ENCODE measurements at places on chromosomes 6 and 20.
A peak's percentile ranks its signal among the peaks of the same experiment; 100 is the strongest.

DNA sequence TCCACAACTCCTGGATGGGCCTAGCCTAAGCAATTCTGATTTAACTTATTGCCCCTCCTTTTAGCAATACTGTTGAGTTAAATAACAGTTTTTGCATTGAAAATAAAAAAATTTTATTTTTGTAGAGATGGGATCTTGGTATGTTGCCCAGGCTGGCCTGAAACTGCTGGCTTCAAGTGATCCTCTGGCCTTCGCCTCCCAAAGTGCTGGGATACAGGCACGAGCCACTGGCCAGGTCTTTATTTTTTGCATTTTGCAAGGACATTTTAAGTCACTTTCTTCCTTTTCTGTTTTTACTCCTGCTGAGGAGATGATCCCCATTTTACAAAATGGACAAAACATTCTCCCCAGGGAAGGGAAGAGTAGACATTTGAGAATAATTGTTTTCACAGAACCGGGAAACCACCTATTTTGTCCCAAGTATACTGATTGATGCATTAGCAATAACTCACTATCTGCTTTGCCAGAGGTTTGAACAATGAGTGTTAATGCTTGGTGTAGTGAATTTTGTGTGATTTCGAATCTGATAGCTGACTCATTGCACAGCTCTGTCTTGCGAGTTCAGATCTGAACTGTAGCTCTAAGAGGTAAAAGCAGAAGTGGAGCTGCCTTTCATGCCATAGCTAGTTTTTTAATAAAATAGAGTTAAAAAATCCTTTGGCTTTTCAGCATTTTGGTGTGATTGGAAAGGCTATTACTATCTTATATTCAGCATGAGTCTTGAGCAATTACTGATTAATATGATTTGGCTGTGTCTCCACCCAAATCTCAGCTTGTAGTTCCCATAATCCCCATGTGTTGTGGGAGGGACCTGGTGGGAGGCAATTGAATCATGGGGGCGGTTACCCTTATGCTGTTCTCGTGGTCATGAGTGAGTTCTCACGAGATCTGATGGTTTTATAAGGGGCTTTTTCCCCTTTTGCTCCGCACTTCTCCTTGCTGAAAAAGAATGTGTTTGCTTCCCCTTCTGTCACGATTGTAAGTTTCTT lies 20.9 kb downstream of the IGF2R start:
- DNase-seq, result no peak

DNA sequence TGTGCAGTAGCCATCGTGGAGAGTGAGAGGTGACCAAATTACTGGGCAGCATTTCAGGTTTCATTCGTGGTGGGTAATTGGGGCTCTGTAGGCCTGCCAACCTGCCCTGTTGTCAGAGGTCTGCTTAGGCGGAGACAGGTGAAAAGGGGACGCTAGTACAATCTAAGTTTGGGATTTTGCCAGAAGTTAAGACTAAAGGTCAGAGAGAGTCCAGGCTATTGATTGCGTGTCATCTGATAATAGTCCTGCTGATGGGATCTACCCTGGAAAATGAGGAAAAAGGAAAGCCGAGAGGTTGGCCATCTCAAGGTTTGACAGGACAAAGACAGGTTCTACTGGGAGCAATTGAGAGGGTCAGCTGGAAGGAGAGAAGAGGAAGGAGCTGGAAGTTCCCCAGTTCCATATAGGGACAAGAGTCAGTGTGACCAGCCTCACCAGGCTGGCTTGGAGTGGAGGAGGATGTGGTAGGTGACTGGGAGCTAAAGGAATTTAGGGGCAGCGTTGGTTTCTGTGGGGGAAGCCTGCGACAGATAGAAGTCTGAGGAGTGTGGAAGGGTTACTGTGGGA lies 10.9 kb downstream of the ARFGEF2 start:
- DNase-seq, result no peak

DNA sequence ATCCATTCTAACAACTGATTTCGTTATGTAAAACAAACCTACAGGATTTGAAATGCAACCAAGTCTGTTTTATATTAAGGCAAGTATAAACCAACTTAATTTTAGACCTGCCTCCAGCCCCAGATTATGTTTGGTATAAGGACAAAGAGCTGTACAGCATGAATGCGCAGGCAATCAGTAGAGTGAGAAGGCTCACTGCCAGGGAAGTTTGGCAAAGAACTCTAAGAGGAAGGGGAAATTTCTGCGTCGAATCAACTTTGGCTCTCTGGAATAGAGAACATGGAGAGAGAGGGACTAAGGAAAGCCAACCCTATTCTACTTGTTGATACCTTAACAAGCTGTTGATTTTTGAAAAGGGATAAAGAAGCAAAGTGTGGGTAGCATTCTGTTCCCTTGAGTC lies 96.9 kb upstream of the FOXO3 start:
- DNase-seq, result peak; percentile 86

DNA sequence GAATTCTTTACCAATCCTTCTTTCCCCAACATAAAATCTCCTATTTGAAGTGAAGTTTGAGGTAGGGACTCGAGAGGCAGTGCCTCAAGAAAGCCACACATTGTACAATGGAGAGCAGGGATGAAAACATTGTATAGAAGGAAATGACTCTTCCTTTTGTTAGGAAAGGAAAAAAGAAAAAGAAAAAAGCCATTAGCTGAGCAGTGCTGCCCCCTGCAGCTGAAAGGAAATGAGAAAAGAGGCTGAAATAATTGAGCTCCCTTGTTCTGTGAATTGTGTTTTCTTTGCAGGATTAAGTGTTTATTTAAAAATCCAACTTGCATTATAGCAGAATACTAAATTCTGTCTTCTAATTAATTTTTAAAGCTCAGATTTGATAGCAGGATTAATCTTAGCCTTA lies 162.9 kb upstream of the SASH1 start:
- DNase-seq, result no peak

- no peak for DNase-seq
These were observed 260.6 kb downstream of the PRL start for GRCh38 chr6:22036275-22036674.

GRCh38 chr6:52009466-52010140 lies 77.8 kb downstream of the PKHD1 start:
- DNase-seq, result no peak

DNA sequence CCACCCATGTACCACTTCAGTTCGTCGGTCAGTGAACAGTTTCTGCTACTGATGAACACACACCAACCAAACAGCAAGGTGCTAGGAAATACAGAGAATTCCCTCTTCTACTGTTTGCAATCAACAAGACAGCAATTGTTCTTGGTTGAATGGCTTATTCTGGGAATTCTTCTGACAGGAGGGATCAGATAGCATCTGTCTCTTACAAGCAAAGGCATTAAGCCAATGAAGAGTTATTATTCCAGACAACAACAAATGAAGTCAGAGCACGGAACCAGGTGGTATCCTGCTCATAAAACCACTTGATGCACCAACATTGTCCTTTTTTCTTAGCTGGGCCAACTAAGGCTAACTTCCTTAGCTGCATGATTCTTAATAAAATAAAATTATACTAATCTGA lies 37.8 kb downstream of the PTPRK start:
- DNase-seq, result no peak

DNA sequence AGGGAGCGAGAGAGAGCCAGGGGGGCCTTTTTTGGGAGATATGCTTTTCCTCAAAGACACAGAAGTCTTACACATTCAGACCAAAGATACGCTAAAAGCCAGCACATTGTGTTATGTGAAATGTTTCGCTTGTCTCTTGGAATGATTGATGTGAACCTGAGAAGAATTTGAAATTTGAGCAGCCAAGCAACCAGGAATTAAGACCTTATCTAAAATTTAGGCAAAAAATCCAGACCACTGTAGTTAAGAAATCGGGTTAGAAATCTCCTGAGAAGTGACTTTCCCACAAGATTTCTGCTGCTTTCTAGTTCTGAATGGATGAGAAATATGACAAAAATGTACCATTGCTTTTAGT lies 223.2 kb upstream of the GMDS start:
- no peak for DNase-seq
